ENCODE measurements at places on chromosomes 7 and 10.

DNA sequence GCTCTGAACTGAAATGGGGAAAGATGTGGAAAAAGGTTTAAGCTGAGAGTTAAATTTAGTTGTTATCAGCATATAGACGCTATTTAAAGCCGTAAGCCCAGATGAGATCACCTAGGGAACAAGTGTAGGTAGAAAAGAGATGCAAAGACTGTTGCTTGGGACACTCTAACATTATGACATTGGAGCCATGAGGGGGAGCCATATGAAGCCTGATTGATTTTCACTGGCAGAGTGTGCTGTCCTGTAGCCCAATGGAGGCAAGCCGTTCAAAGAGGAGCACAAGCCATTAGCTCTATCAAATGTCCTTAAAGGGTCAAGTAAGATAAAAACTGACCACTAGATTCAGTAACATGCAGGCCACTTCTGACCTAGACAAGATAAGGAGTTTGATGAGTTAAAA is 223.3 kb downstream of the TWIST1 start:
- no peak for DNase-seq

GRCh38 chr10:70967591-70968587 is 79.5 kb upstream of the PCBD1 start:
- no peak for DNase-seq

GRCh38 chr7:106169821-106170610 is 57.9 kb upstream of the SYPL1 start:
- DNase-seq, result no peak

DNA sequence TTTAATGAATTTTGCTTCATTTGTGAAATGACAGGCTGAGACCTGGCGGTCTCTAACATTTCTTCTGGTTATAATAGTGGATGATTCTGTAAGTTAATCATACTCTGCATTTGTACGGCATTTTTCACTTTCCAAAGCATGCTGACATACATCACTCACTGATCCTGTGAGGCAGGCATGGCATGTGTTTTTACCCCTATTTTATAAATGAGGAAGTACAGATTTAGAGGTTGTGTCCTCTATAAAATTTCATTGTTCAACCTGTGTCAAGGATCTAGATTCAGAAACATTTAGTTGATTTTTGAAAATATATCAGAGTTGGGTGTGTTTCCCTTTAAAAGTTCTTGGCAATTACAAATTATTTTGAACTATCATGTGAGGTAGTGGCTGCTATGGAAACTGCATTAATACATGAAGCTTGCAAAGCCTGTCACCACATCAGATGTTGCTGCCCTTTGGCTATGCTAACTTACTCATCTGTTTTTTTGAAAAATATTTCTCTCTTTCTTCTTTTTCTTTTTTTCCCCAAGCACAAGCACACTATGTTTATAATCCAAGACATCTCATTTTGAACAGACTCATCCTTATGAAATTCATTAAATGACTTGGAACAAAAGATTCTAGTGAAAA is 172.7 kb downstream of the GNAI1 start:
- no peak for DNase-seq

- DNase-seq, result no peak
Measured at GRCh38 chr10:26232174-26232573, 15.6 kb downstream of the GAD2 start.

GRCh38 chr7:28858206-28858605 is 99.9 kb downstream of the TRIL start:
- DNase-seq, result no peak

- no peak for DNase-seq
Measured at GRCh38 chr10:50280049-50280841, 28.9 kb upstream of the ASAH2 start.

DNA sequence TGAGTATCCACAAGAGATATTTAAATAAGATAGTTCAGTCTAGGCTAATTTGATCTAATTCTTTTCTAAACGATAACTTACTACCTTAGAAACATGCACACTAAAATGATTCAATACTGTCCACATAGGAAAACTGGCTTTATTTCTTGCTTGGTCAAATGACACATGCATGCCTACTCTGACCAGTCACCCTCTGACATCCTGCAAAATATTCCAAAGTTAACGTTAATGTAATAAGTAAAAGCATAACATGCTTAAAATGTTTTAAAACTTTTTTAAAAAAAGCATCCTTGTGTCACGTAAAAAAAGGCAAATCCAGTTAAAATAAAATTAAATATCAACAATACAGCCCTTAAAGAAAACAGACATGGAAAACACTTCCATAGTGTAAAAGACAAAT is 70.2 kb downstream of the UBE2H start:
- no peak for DNase-seq

DNA sequence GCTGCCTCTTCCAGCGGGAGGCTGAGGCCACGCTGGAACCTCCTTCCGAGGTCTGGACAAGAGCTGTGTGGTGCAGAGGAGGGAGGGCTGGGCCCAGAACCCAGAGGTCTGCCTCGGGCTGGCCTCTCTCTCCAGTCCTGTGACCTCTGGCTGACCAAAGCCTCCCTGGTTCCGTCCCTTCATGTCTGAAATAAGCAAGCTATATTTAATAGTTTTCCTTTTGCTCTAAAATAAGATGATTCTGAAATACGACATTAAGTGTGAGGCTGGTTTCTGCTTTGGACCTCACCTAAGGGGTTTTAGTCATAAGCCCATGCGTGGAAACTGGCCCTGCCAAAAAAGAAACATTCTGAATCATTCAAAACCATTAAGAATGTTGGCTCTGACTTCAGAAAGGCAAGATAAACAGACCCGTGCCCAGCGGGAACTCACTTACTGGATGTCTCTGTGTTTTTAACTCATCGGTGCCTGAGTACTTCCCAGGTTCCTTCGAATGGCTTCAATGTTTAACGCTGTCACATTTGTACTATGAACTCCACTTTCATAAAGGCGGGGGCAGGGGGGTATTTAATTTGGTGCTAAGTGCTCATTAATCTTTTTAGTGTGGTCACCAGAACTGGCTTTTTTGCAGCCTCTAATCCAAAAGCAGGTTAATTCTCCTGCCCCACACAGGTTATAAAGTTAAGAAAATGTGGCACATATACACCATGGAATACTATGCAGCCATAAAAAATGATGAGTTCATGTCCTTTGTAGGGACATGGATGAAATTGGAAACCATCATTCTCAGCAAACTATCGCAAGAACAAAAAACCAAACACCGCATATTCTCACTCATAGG is 157.5 kb upstream of the KLF14 start:
- DNase-seq, result no peak

GRCh38 chr7:153852261-153852660 is 199.9 kb upstream of the DPP6 start:
- DNase-seq, result no peak

- no peak for DNase-seq
Measured at GRCh38 chr10:92789786-92790185, 58.5 kb upstream of the EXOC6 start.

- no peak for DNase-seq
Measured at GRCh38 chr7:24926623-24927524, 53.1 kb downstream of the OSBPL3 start.

GRCh38 chr10:88207121-88207546 is 343.7 kb downstream of the PTEN start:
- DNase-seq, result no peak

DNA sequence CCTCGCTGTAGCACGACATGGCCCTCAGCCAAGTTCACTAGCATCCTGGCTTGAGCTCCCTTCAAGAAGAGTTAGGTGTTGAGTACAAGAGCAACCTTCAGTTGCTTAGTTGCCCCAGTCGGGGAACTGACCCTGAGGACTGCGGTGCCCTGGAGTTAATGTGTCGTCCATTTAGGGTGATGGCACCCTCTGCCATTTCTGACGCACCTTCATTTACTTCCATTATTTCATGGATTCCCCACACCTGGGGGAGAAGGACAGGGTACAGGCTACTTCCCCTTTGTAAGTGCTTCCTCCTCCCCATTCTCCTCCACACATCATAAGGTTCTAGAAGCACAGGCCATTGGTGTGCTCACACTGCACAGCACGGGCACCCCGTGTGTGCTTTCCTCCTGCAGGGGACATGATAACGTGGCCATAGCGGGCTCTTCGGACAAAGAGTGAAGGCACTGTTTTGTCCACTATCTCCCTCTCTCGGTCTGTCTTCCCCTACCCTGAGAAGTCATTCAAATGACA is 1.8 kb downstream of the ALOX5 start:
- no peak for DNase-seq

DNA sequence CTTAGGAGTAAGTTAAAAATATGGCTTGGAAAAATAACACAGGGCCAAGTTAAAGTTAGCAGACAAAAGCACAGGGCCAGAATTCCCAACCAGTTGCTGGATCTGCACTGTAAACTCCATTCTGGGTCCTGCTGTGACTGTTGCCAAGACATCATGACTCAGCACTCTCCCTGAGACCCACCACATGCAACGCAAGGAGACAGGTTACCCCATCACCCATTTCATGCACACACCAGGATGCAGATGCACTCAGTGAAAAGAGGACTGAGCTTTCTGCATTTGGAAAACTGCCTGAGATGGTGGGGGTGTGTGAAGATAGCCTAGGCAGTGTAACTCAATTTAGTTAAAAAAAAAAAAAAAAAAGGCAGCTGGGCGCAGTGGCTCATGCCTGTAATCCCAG is 97.6 kb upstream of the ZNF438 start:
- no peak for DNase-seq

- DNase-seq, result no peak
Measured at GRCh38 chr10:74151879-74152722, 1.1 kb downstream of the ADK start.

DNA sequence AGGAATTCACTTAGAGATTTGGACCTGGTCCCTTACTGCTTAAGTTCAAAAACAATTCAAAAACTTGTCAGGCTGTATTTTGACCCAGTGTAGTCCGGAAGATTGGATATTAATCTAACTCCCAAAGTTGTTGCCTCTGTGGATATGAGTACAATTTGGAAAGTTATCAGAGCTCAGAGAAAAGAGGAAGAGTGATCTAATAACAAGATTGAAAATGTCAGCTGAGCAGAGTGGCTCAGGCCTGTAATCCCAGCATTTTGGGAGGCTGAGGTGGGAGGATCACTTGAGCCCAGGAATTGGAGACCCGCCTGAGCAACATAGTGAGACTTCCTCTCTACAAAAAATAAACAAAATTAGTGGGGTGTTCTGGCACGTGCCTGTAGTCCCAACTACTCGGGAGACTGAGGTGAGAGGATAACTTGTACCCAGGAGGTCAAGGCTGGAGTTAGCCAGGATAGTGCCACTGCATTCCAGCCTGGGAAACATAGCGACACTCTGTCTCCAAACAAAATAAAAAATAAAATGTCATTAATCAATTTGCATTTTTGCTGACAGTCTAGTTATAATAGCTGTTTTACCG is 3.2 kb upstream of the ASCC1 start:
- no peak for DNase-seq

- DNase-seq, result no peak
Measured at GRCh38 chr7:34842782-34843181, 184.8 kb downstream of the NPSR1 start.

- DNase-seq, result no peak
Measured at GRCh38 chr7:41415471-41416207, 287.3 kb downstream of the INHBA start.

- DNase-seq, result no peak
Measured at GRCh38 chr7:50504646-50505546, 54.7 kb upstream of the FIGNL1 start.

- DNase-seq, result no peak
Measured at GRCh38 chr7:97680622-97681021, 51.3 kb upstream of the TAC1 start.

DNA sequence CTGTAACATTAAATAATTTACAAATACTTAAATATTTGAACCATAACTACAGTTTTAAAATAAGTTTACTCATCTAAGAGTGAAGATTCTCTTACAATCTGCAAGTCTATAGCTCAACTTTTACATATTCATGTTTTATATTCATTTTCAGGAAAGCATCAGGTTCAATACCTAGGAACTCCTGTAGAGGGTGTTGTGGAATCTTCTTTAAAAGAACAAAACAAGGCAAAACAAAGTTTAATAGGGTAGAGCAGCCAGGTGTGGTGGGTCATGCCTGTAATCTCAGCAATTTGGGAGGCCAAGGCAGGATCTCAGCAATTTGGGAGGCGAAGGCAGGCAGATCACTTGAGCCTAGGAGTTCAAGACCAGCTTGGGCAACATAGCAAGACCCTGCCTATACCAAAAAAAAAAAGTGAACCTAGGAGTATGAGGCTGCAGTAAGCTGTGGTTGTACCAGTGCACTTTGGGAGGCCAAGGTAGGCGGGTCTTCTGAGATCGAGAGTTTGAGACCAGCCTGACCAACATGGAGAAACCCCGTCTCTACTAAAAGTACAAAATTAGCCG is 45.1 kb downstream of the ST8SIA6 start:
- DNase-seq, result no peak

DNA sequence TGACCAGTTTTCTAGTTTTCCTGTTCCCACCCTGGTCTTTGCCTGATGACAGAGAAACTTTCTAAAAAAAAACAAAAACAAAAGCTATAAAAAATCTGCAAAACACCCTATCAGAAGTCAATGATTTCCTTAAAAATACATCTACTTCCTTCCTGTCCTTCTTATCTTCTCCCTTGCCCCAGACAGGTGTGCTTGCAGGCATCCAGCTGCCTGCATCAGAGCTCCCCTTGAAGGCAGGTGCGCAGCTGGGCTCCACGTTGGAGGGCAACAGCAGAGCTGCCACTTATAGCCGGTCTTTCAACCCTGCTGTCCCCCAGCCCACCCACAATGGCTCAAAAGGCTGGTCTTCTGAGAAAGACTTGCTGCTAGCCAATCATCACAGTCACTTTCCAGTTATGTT is 29.8 kb downstream of the UBE2D4 start:
- DNase-seq, result no peak

GRCh38 chr7:27170426-27171324 is 3.4 kb downstream of the HOXA10 start:
- no peak for DNase-seq

DNA sequence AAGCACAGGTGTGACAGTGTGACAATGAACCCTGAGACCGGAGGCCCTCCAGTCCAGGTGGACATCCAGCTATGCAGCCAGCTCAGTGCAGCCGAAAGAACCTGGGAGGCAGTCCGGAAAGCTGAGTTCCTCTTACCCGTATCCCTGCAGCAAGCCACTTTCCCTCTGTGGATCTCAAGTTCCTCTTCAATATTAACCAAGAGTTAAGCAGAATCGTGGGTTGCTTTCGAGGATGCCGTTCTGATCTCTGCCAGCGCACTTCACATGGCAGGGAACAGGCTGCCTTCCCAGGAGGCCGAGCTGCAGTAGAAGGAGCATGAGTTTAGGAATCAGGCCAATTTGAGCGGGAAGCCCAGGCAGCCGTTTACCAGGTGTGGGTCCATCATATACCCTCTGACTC is 591.6 kb downstream of the SDK1 start:
- DNase-seq, result no peak

- no peak for DNase-seq
Measured at GRCh38 chr7:123712619-123713018, 36.2 kb downstream of the WASL start.

DNA sequence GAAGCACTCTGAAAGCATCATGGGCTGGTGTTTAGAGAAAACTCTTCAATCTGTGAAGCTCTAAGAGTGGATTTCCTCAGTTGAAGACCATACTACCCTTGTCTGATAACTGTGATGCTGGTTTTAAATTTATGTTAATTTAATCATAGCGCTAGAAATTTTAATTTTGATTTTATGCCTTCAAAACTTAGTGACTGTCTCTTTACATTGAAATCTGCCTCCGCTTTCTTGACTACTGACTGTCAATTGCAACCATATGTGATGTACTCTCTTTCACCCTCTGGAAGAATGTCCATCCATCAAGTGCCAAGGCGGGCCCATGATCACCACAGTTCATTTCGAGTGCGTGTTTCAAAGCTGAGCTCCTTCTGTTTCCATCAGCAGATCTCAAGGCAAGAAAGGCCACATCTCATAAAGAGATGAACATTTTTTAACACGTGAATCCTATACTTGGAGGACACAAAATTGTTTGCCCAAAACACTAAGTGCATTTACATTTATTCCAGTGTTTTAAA is 147.1 kb downstream of the ITGA8 start:
- no peak for DNase-seq

Measured in stimulated activated CD8-positive, alpha-beta memory T cell treated with anti-CD3 and anti-CD28 coated beads, Interleukin-15, amount 100 ng/mL, for 24 hours (primary cell).